ENCODE measurements at places on chromosomes 3 and 15.

- no peaks in the 10 kb centered on the region for H3K27me3 ChIP-seq
- DNase-seq: no peak
- H3K4me3 ChIP-seq: no peak overlapping the region
- H3K4me1 ChIP-seq: no peaks in the 10 kb centered on the region
These were observed 32.1 kb downstream of the ABHD17C start for GRCh38 chr15:80727196-80727595.

DNA sequence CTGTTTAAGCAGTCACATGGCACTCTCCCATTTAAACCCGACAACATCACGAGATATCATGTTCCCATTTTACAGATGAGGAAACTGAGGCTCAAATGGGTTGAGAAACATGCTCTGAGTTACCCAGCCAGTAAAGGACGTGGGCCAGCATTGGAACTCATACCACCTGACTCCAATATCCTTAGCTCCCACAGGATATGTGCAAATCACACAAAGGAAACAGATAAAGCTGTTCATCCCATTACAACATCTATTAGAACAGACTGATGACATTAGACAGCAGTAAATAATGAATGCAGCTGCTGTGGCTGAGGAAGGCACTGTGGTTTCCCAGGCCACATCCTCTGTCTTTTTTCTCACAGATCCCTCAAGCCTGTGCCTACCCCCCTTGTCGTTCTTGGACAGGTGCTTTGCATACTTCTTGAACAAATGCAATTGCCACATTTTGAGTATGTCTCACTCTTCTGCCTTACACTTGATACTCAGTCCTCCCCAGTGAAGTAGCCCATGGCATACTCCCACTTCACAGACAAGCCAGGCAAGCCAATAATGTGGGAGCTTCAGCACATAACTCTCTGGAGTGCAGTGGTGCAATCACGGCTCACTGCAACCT is 17.7 kb downstream of the FRMD4B start:
- H3K27me3 ChIP-seq: no peaks in the 10 kb centered on the region

DNA sequence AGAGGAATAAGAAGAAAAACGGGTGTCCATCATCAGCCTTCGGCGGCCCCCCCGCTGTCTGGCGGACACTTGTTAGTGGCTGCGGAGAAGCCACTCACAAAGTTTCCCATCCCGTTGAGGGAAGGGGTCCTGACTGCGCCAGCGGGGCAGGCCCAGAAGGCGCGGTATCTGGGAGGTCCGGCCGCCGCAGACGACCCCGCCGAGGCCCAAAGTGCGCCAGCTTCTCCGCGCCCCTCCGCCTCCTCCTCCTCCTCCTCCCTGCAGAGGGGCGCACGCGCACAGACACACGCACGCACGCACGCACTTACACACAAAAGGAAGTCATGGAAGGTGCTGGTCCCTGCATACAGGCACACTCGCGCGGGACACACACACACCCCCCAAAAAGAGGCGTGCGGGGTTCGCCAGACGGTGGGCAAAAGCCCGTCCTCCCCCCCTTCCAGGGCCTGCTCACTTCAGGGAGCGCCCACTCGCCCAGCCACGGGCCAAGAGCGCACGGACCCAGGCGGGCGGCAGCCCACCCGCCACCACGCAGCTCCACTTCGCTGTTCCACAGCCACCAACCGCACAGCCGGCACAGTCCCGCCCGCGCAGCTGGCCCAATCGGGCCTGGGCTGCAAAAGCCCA is 18.0 kb downstream of the ZNF148 start:
- peak overlapping the region; percentile 77 for H3K4me3 ChIP-seq
- no peak overlapping the region for H3K27ac ChIP-seq
- DNase-seq: peak; percentile 36
- H3K36me3 ChIP-seq: peaks cover 3% of the 10 kb centered on the region

DNA sequence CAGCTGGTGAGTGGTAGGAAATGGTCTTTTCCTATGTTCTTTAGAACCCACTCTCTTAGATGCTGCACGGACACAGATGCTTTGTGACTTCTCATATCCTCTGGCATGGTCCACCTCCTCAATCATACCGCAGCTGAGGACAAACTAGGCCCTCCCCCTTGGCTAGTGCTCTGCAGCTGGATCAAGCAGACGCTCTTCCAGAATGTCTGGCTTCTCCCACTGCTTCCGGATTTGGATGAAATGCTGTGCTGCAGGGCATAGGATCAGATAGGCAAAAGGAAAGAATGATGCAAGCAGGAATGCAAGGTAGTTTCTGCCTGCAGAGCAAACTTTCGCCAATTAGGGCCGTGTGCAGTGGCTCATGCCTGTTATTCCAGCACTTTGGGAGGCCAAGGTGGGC is 75.7 kb upstream of the SLC4A7 start:
- H3K4me3 ChIP-seq: no peak overlapping the region
- H3K4me1 ChIP-seq: no peaks in the 10 kb centered on the region
- no peak for DNase-seq
- no peaks in the 10 kb centered on the region for H3K27me3 ChIP-seq
- H3K27ac ChIP-seq: no peak overlapping the region
- no peaks in the 10 kb centered on the region for H3K36me3 ChIP-seq

All from neuronal stem cell (in vitro differentiated cells).